ENCODE measurements at places on chromosomes 16 and 17.

- no peak for DNase-seq
Measured at GRCh38 chr16:72092832-72093447, 480 bp downstream of the TXNL4B start.

DNA sequence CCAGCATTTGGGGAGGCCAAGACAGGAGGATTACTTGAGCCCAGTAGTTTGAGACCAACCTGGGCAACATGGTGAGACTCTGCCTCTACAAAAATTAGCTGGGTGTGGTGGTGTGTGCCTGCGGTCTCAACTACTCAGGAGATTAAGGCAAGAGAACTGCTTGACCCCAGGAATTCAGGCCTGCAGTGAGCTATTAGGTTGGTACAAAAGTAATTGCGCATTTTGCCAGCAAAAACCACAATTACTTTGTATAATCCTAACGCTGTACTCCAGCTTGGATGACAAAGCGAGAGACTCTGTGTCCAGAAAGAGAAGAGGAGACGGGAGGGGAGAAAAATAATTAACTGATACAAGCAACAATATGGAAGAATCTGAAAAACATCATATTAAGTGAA, 32.7 kb downstream of the YWHAE start:
- no peak for DNase-seq

- no peak for DNase-seq
Measured at GRCh38 chr17:43367737-43368242, 31.0 kb upstream of the ARL4D start.

DNA sequence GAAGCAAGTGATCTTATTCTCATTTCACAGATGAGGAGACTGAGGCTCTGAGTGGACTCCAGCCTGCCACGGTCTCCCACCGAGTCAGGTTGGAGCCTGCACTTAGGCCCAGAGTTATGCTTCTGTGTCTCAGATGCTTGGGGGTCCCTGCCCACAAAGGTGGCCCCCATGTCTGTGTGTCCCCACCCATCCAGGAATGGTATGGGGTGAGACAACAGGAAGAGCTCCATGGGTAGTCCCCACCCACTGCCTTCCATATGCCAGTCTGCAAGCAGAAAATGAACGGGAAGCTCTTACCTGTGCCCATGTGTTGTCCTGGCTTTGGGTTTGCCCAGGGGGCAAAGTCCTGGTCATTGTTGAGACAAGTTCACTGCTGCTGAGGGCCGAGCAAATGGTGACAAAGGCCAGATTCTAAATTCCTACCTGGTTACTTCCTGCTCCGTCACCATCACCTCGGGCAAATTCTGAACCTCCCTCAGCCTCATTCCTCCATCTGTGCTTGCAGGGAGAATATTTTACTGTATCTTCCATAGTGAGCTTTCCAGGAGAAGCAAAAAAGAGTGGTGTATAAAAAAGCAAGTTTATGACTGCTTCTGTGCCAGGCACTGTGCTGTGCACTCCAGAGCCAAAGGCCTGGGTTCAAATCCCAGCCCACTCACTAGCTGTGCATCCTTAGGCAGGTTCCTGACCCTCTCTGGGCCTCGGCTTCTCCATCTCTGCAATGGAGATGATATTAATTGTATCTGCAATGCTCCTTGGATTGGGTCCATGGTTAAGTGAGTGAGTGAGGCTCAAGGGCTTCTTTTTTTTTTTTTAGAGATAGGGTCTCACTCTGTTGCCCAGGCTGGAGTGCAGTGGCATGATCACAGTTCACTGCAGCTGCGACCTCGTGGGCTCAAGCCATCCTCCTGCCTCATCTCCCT, 9.3 kb downstream of the IL4R start:
- no peak for DNase-seq

DNA sequence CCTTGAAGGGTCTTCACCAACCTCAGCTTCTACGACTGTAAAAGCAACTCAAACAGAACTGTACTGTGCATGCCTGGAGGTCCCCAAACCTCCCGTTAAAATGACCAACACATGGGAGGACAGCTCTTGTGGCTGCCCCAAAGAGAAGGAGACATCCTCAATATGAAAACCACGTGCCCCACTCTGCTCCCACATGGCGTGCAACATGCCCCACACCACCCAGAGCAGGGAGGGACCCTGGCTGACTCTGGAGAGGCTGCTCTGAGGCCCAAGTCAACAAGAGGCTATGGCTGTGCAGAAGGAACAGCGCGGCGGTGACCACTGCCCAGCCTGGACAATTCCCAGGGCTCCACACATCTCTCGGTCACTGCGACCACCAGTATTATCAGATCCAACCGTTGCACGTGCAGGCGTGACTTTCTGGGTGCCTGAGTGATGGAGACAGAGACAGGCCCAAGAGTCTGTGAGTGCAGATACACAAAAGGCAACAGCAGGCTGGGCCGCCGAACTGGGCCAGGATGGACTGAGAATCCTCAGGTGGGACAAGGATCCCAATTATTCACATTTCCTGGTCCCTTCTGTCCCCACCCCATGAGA, 1.4 kb downstream of the PLD6 start:
- no peak for DNase-seq

- no peak for DNase-seq
Measured at GRCh38 chr16:67243481-67243880, 3.8 kb downstream of the FHOD1 start.

GRCh38 chr16:3776316-3776715, 59.0 kb upstream of the TRAP1 start:
- DNase-seq = no peak

DNA sequence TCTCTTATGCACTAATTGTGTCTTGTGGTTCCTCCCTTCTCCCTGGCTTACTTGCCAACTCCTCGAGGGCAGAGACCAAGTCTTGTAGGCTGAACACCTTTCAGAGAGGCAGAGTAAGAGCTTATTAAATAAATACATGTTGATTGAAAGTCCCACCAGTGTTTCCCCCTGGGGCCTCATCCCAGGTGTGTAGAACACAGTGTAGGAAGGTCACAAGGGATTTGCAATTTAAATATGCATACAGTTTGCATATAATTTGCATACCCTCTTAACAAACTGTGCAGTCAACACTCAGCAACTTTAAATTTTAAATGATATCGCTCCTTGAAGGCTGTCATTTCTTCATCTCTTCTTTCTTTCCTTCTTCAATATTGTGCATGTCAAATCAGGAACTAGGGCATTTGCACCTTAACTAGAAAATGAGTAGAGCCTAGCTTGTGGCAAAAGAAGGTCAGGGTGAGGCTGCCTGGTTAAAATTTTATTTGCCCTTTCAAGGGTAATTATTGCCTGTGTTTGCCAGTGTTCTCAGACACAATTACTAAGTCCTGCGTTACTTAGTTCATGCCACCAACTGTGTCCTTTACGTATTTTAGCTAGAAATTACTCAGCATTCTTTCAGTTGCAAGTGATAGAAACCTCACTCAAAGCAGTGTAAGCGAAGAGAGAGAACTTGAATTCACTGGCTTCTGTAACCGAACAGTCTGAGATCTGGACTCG, 465.7 kb downstream of the HAPSTR1 start:
- DNase-seq = no peak

GRCh38 chr17:11251561-11252107, 10.6 kb downstream of the SHISA6 start:
- DNase-seq = no peak

DNA sequence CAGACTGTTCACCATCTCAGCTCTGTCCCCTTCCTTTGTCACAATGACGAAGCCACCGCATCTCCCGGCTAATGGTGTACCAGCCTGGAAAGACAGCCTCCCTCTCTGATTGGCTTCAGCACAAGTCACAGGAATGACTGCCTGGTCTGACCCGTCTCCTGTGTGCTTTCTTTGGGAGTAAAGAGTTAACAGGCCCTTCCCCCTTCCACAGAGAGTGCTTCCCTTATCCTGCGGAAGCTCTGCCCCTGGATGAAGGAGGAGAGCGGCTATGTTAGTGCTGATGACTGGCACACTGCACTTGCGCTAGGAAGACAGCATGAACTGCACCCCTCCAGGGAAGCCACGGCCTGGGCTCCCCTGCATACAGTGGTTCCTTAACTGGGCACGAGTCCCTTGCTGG, 11.3 kb downstream of the USB1 start:
- DNase-seq = no peak

DNA sequence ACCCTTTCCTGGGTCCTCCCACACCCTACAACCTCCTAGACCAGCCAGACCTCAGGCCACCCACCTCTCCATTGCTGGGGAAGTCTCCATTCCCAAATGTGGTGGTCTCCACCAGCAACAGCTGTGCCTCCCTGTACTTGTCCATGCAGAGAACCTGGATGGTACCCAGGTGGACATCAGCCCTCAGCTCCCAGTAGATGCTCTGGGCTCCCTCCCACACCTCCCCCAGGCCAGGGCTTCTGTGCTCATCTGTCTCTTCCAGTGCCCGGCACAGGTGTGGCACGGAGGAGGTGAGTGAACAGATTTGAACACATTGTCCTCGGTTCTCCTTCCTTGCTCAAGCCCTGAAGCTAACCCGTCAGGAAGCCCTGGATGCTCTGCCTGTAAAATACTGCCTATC, 34.6 kb downstream of the LGALS9 start:
- no peak for DNase-seq

DNA sequence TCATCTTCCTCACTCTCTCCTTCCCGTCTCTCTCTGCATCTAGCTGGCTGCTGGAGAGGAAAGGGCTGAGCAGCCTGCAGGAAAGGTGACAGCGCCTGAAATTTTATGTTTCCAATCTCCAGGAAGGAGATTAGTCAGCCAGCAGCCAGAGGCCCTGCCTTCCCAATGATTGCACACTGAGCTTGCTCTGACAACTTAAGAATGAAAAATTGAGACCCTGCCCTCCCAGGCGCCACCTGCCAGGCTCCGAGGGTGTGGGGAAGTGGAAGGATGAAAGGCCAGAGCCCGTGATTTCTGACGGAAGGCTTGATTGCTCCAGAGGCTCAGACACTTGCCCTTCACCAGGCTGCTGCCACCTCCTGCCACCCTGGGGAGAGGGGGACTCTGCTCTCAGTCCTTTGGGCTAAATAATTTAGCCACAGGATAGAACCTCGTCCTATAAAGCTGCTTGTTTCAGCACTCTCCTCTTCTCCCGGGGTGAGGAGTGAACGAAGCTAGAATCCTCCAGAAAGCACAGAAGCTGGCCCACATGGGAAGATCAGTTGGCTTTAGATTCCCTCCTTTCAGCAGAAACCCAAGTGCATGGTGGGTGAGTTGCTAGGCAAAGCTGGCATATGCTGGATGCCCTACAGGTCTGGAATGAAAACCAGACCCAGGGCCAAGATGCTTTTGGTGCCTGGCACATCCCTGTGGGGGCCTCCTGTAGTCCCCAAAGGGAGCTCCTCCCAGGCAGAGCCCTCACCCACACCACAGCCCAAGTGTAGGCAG, 33.5 kb downstream of the GRIN2C start:
- no peak for DNase-seq

GRCh38 chr16:29717113-29717512, 28.7 kb downstream of the C16orf54 start:
- no peak for DNase-seq

DNA sequence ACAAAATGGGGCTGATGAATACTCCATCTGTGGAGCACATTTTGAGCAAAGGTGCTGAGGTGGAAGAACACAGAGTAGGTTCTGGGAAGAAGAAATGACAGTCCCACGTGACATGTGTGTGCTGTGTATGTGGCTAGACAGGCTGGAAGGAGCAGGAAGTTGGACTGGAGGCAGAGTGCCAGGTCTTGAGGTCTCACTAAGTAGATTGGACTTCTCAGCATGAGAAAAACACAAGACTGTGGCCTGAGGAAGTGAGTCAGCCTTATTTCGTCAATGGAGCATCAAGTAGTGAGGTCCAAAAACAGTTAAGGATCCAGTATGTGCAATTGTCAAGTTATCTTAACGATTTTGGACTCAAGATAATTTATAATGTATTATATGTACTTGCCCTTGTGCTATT, 736.5 kb downstream of the KCNJ2 start:
- DNase-seq = no peak

- no peak for DNase-seq
Measured at GRCh38 chr17:82272495-82273326, 789 bp downstream of the CSNK1D start.

GRCh38 chr17:31452101-31452500, 60.6 kb downstream of the RAB11FIP4 start:
- DNase-seq = no peak

GRCh38 chr17:72901083-72901482, 191.4 kb downstream of the SLC39A11 start:
- no peak for DNase-seq

GRCh38 chr17:77572851-77573250, 385.7 kb upstream of the TNRC6C start:
- DNase-seq = no peak

DNA sequence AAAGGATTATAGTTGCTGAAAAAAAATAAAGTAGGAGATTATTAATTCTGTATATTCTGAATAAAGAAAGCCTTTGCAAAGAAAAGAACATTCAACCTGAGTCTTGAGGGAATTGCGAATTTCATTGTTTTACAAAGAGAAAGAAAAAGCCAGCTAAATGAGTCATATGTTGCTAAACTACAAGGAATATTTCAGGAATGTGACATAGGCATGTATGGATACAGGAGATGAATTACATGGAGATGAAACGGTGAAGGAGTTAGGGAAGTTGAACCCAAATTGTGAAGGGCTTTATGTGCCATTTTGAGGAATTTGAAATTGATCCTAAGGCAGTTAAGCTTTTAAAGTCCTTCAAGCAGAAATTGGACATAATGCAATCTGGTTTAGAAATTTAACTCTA, 177.3 kb upstream of the RBL2 start:
- no peak for DNase-seq

GRCh38 chr17:65219124-65219523, 82.0 kb downstream of the RGS9 start:
- DNase-seq = no peak

DNA sequence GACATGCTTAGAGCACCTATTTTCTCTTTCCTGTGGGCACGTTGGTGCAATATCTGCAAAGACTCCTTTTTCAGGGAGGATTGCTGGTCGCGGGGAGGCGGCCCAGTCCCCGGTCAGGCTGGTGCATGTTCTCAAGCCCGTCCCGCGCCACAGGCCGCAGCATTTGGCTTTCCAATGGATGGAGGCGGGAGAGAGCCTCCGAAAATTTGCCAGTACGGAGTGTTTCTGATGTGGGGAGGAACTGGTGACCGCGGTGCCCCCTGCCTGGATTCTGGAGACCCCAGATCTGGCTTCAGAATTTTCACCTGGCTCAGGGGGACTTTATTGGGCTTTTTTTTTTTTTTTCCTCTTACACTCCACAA, 2.3 kb downstream of the CMIP start:
- DNase-seq = no peak

DNA sequence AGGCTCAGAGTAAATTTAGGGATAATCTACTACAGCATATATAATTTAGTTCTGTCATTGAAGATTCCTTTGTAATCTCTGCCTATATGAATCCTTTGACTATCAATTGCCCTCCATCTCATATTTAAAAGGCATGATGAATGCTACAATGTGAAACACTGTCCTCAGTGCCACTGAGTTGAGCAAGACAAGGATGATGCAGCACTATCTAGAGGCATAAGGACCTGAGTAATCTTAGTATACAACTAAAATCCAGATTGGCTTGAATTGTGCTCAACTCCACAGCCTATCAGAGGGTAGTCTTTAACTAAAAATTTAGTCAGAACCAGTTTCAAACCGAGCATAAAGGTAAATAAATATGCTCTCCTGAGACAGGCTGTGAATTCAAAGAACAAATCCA, 11.6 kb upstream of the STRADA start:
- no peak for DNase-seq

- peak; percentile 29 for DNase-seq
Measured at GRCh38 chr16:31253642-31254045, 6.1 kb upstream of the ITGAM start.
